ENCODE measurements at places on chromosomes 7 and 10. TPM values are rescaled to one million over a fixed set of nuclear protein-coding genes. Genes with fewer than 3 reads are reported as not detected.

CABCOCO1 gene
- total RNA-seq, result 0.51 TPM

C10orf143 gene
- 0.44 TPM for total RNA-seq

CHST15 gene
- total RNA-seq, result 29.2 TPM

TAS2R39 gene
- total RNA-seq, result not detected

TMEM229A gene
- total RNA-seq, result not detected
